ENCODE measurements at places on chromosomes 1 and 21.

DNA sequence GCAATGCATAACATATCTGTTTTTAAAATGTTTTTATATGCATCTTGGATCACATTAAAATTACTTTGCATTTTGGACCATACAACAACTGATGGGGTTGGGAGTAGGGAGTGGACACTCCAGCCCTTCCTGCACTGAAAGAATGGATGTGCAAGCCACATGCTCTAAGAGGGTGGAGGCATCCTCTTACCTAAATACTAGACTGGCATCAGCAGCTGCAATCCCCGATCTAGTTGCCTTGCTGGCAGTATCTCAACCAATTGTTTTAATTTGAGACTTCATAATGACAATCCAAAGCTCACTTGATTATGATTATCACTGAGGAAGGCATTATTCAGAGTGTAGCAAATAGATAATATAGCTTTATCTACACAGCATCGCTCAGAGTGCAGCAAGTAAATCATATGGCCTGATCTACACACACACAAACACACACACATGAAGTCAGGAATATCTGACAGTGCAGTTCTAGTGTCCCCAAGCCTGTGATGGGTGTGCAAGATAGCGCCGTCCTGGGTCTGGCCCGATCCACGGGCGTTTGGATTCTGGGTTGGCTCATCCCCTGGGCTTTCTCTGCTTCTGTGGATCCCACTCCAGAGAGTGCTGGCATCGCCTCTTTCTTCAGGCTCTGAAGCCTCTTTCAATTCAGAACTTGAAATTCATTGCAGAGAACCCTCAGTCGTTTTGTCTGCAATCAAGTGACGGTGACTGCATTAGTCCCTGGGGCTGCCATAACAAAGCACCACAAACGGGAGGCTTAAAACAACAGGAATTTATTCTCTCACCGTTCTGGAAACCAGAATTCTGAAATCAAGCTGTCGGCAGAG is 181.3 kb downstream of the ETS2 start:
- no peak for DNase-seq

DNA sequence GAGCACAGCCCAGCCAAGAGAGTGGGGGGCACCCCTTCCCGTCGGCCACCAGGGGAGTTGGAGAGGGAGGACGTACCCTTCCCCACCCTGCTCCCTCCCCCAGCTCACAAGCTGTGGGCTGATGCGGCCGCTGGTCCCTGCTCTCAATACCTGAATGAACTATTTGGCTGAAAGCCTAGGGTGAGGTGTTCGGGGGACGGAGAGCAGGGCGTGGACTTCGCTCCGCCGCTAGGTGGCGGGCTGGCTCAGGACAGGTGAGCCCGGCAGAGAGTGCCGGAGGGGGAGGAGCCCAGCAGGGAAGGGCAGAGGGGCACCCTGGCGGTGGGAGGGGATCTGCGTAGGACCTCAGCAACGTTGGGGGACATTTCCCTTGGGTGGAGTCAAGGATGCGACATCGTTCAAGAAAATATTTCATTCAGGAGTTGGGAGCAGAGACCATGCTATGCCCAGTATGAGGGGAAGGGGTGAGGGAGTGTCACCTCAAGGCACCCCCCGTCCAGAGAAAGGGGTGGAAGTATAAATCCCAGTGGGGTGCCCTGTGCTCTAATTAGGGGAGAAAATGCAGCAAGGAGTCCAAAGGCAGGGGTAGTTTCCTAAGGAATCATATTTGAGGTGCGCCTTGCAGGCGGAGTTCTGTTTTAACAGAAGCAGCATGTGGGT is 12.0 kb upstream of the RHBG start:
- DNase-seq, result peak; percentile 26

DNA sequence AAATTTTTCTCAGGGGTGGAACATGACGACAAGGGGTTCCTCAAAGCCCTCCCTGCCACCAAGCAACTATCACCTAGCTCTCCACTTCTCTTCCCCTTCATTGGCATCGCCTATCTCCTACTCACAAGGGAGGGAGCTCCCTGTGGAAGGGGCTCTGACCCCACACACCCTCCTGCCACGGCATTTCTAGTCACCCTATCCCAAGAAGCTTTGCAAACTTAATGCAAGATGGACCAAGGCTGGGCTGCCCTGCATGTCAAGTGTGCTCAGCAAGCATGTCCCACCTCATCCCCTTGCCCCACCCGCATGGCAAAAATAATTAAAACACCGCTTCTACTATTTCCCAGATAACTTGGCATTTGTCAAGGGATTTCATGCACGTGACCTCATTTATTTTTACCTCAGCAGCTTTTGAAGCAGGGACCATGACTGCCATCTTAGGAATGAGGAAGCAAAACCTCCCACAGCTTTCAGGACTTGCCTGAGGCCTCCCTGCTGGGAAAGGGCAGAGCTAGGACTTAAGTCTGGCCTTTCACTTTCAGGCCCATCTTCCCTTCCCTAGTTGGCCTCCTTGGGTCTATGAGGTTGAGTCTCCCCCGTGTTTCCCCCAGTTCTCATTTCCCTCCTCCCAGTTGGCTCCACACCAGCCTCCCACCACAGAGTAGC is 161.3 kb downstream of the TSEN15 start:
- peak; percentile 61 for DNase-seq

DNA sequence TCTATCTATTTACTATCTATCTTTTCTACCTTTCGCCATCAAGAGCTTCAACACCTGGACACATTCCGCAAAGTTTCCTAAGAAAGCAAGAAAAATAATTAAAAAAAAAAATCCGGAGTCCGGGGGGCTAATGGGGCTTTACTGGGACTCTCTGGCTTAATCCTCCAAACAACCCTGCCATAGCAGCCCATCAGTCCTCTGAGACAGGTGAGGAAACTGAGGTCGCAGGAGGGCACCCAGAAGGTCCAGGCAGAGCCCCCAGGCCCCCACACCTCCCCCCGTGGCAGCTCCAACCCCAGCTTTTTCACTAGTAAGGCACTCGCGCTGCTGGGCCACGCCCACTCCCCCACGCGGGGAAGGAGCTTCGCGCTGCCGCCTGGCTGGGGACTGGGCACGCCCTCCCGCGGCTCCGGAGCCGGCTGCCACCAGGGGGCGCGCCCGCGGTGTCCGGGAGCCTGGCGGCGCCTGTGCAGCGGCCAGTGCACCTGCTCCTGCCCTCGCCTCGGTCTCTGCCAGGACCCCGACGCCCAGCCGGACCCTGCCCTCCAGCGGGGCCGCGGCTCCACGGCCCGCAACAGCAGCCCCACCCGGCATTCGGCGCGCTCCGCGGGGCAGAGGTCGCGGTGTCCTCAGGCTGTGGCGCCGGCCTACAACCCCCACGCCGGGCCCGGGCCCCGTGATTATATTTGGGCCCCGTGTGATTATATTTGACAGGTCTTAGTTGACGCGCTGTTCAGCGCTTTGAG is 54.1 kb upstream of the SAMD11 start:
- DNase-seq, result peak; percentile 25

DNA sequence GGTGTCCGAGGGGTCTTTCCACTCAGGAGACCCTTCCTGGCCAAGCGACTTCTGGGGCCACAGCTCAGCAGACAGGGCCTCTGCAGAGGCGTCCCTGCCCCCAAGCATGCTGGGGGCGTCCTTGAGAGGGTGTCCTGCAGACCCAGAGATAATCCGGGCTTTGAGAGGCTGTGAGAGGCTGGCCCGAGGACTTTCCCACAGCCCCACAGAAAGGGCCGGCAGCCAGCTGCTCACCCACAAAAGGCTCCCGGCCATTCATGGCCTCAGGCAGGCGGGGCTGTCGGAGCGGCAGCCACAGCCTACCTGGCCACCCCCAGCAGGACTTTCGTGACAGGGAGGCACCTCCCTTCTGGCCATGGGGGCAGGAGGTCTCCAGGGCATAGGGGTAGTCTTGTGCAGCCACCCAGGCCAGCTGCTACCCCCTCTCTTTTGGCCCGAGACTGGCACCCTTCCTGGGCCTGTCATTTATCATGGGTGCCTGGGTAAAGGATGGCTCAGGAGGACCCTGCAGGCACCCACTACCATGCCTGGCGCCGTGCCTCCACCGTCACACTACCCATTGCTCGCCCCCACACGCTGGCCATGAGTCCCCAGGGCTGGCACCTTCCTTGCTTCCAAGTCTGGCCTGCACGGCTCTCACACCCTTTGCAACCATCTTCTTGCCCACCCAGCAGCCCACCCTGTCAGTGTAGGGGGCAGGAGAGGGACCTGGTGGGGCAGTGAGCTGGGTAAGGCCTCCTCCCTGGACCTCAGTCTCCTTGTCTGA is 11.1 kb upstream of the TNFRSF14 start:
- DNase-seq, result no peak

DNA sequence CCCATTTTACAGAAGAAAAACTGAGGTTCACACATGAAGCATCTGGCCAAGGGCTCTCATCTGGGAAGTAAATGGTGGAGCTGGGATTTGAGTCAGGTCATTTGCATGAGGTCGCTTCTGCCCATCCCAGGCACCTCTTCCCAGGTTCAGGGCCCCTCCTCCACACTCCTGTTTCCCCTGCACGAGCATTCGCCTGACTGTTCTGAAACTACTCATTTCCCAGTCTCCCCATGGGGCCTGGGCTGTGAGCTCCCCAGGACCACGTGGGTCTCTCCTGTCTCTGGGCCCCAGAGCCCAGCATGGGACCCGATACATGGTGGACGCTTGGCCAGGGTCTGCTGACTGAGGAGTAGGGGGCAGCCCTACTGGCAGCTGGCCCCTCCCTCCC is 360.8 kb downstream of the MATN1 start:
- DNase-seq, result no peak

DNA sequence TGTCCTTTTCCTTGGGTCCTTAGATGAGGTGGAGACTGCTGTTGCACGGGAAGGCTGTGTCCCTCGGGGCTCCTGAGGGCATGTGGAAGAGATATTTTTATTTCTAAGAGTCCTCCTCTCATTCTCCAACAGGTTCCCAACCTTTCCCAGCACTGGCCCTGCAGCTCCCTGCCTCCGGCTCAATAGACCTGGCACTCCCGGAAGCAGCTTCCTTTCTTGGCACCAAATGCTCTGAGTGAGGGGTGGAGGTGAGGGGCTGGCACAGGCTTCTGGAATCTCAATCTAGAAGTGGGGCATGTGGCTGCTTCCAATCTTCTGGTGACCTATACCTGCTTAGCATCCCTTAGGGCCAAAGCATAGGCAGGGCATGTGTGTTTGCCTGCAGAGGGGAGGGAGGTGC is 4.5 kb downstream of the ETV3L start:
- DNase-seq, result no peak

GRCh38 chr1:200376528-200376927 is 33.3 kb downstream of the ZNF281 start:
- DNase-seq, result no peak

DNA sequence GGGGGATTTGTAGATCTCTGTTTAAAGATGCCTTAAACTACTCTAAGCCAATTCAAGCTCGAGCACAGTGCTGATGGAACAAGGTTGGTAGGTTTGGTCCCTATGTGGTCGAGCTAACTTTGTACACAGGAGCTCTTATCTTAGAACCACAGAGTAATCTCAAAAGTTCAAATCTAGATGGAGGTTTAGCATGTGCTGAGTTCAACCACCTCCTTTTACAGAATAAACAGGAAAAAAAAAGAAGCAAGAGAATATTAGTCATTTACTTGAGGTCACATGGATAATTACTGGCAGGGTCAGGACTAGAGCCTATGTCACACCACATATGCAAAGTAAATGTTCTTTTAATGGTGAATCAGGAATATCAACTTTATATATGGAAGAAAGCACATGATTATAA is 86.2 kb downstream of the DTL start:
- no peak for DNase-seq

DNA sequence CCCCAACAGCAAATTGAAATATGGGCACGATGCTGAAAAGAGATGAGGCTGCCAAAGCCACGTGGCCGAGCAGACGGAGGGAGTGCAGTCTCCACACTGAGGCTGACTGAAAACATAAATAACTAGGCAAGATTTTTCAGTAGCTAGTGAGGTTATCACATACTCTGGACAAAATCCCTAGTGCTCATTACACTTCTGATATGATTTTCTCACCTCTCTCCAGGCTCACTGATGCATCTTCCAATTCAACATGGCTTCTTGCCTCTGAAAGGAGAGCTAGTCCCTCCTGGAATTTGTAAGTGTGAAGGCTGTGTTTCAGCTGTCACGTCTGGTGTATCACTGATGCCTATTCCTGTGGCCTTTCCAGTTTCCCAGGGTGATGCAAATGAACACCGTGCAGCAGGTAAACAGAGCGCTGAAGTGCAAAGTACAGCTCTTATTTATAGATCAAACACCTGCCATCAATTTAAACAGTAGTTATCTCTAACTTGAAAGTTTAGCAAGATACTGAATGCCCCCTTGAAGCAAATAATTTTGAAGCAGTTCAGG is 656.1 kb downstream of the KIF26B start:
- no peak for DNase-seq

DNA sequence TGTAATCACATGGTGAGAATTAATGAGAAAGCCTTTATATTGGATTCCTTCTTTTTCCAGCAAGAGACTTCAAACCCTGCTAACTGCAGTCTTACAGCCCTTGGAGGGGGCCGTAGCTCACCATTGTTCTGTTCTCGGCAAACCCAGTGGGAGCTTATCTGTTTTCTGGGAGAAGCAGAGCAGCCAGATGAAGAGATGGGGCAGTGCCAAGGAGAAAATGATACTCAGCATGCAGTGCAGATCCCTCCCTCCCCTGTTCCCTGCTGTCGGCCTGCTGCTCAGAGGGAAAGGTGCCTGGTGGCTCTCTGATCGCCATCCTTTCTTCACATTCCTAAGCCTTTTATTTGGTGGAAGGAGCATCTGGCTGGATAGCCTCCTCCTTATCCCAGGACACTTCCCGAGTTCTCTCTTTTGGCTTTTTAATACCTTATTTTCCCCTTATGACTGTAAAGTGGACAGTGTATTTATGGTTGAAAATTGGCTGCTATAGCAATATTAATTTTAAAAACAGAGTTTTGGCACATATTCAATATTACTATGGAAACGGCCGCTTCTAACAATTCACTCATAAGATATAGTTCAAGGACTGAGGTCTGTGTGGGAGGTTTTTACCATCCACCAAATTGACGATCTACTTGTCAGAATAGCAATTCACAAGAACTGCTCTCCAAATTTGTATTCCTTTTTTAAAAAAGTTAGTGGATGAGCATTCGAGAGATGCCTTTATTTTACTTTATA is 203.4 kb downstream of the CRB1 start:
- DNase-seq, result no peak

GRCh38 chr1:62229468-62229867 is 34.8 kb downstream of the L1TD1 start:
- no peak for DNase-seq

DNA sequence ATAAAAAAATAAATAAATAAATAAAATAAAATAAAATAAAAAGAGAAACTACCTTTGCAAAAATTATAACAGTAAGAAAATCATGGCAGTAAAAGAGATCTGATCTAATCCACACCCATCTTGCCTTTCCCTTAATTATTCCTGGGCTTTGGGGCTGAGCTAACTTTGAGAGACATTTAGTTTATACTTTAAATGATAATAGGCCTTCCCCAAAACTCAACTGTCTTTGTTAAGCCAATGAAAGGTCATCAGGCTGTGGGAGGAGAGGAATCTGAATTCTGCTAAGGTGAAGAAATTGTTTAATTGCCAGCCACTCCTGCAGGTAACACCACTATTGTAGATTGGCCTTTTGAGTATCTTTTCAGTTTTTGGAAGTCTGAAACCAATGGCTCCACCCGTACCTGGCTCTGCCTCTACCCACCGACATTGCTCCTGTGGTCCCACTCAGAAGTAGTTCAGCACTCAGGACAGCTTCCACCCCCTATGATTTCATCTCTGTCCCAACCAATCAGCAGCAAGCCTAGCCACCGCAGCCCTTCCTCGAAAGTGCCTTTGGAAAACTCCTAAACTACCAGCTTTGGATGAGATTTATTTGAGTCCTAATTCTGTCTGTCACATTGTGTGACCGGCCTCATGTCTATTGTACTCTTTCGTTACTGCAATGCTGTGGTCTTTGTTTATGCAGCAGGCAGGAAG is 23.0 kb upstream of the PNRC2 start:
- DNase-seq, result no peak

GRCh38 chr1:68046885-68047658 is 3.4 kb downstream of the DIRAS3 start:
- no peak for DNase-seq
